ENCODE measurements at places on chromosomes 3 and 15.

GRCh38 chr3:62201438-62202035, 171.8 kb downstream of the FEZF2 start:
- no peak for DNase-seq

GRCh38 chr3:128052595-128053351, 536 bp downstream of the SEC61A1 start:
- no peak for DNase-seq

- no peak for DNase-seq
These were observed 90.5 kb downstream of the AQP9 start for GRCh38 chr15:58228718-58229117.

GRCh38 chr3:114260152-114260551, 22.8 kb upstream of the ZNF80 start:
- DNase-seq = no peak

DNA sequence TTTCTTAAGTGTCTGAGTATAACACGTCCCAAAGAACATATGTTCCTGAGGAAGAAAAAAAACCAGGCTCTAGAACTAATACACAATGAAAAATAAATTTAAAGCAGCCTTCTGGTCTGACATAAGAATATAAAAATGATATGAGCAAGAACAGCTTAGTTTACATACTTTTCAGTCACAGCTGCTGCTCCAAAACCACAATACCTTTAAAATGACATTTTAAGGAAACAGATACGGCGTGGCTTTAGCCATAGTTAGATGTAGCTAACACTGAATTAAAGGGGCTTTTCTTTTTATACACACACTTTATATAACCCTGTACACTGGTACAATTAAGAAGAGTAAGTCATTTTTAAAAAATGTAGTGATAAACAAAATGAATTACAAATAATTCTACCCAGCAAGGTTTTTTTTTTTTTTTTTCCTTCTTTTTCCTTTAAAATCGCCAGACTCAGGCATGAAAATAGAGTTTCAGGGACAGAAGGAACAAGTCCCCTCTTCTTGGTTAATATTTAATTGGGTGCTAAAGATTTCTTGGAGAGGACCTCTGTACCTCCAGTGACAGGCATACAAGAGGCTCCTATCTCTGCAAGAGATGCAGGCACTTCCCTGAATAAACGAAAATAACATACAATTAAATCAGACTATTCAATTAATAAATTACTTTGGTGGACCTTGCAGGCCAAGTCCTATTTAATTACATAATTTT, 265.6 kb downstream of the FOXP1 start:
- no peak for DNase-seq

- DNase-seq = no peak
These were observed 35.4 kb upstream of the KCNMB3 start for GRCh38 chr3:179286331-179286730.

DNA sequence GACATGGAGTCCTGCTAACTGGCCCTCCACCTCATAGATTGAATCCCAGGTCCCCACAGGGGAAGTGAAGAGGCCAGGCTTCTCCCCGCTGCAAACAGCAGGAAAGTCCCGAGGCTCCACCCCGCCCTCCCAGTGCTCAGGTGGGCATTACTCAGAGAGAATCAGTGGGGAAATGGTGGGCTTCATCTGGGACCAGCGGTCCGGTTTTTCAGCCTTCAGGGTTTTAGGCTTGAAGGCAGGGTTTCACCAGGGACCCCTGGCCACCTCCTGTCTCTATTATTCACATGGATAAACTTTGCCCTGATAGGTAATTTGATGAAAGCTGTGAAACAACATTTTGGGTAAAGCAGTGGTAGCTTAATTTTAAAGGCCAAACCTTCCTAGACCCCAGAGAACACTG, 31.3 kb downstream of the MKRN3 start:
- DNase-seq = no peak

DNA sequence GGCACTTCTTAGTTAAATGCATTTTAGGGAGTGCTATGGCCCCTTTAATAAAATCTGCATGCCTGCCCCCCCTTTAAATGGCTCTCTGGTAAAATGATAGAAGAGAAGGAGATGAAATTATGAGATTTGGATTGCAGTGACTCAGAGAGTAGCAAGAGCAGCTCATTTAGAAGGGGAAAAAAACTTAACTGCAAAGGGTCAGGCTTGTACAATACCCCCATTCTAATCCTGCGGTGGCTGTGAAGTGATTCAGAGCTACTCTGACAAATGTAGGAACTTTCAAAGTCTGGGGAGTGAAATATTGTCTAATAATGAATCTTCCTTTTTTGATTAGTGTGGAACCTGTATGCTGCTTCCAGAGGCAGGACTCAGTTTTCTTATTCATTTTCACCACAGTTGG, 44.1 kb upstream of the TBC1D23 start:
- no peak for DNase-seq

DNA sequence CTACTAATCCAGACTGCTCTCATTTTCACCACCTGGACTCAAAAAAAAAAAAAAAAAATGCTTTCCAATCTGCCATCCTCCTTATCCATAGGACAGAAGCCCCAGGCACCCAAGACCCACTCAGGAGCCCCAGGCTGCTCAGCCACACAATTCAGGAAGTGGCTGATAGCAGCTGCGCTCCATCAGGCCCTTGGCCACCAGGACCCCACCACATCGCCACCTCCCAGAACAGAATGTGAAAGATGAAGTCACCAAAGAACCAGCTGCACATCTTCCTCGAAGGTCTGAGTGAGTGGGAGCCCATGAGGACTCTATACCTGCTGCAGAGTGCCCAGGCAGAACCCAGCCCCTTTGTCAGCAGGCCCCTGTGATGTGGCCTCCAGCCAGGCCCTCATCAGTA, 19.5 kb downstream of the POC1A start:
- DNase-seq = no peak
